IMR-90 (cell line): ENCODE measurements at places on chromosomes 5 and 9. TPM values are rescaled to one million over a fixed set of nuclear protein-coding genes. Genes with fewer than 3 reads are reported as not detected.

Gene CCL21
- total RNA-seq, result not detected in 2 replicates

DNA sequence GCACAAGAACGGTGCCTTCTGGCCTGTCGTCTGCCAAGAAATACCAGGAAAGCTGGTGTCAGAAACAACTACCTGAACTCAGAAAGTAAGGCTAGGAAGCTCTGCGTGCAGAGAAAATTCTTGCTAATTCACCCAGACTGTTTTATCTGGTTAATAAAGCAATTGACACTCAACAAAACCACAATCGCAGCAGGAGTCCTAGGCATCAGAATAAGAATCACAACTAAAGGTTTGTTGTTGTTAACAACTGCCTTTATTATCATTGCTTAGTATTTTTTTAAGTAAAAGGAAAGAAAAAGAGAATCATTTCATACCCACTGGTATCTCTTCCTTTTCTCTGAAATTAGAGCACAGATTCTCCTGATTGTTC lies 3.9 kb upstream of the ISL1 start:
- no peak overlapping the region for H3K27ac ChIP-seq
- H3K27me3 ChIP-seq, result peaks cover 52% of the 10 kb centered on the region
- H3K4me1 ChIP-seq, result no peaks in the 10 kb centered on the region
- H3K36me3 ChIP-seq, result no peaks in the 10 kb centered on the region
- H3K4me3 ChIP-seq, result no peak overlapping the region

DNA sequence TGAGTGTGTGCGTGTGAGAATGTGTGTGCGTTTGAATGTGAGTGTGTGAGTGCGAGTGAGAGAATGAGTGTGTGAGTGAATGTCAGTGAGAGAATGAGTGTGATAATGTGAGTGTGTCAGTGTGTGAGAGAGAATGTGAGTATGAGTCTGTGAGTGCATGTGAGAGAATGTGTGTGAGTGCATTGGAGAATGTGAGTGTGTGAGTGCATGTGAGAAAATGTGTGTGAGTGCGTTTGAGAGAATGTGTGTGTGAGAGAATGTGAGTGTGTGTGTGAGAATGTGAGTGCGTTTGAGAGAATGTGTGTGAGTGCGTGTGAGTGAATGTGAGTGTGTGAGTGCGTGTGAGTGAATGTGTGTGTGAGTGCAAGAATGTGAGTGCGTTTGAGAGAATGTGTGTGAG lies 39.0 kb upstream of the LHX2 start:
- no peak overlapping the region for H3K27ac ChIP-seq
- peaks cover 12% of the 10 kb centered on the region for H3K27me3 ChIP-seq
- H3K4me3 ChIP-seq, result no peak overlapping the region
- H3K36me3 ChIP-seq, result no peaks in the 10 kb centered on the region

GRCh38 chr9:128244837-128245231 lies 31.0 kb downstream of the GOLGA2 start:
- DNase-seq, result peak; percentile 86
- H3K27me3 ChIP-seq, result no peaks in the 10 kb centered on the region
- H3K4me1 ChIP-seq, result peaks cover 26% of the 10 kb centered on the region
- peak overlapping the region; percentile 47 for H3K4me3 ChIP-seq
- no peaks in the 10 kb centered on the region for H3K36me3 ChIP-seq

- DNase-seq, result no peak
- no peak overlapping the region for H3K27ac ChIP-seq
- no peaks in the 10 kb centered on the region for H3K36me3 ChIP-seq
- H3K4me3 ChIP-seq, result no peak overlapping the region
- H3K4me1 ChIP-seq, result no peaks in the 10 kb centered on the region
- no peaks in the 10 kb centered on the region for H3K27me3 ChIP-seq
These were observed 301.8 kb upstream of the CDH6 start for GRCh38 chr5:30891660-30892059.

Gene C9orf43
- 0.28 and 0.36 TPM in 2 replicates for total RNA-seq

GRCh38 chr5:55211184-55211874 lies 15.8 kb downstream of the MCIDAS start:
- no peaks in the 10 kb centered on the region for H3K36me3 ChIP-seq
- H3K4me1 ChIP-seq, result no peaks in the 10 kb centered on the region
- H3K27me3 ChIP-seq, result peaks cover 35% of the 10 kb centered on the region
- no peak overlapping the region for H3K4me3 ChIP-seq
- no peak overlapping the region for H3K27ac ChIP-seq

- no peak for DNase-seq
- no peaks in the 10 kb centered on the region for H3K27me3 ChIP-seq
- no peaks in the 10 kb centered on the region for H3K4me1 ChIP-seq
- H3K27ac ChIP-seq, result no peak overlapping the region
- H3K4me3 ChIP-seq, result no peak overlapping the region
These were observed 488.6 kb upstream of the PTGER4 start for GRCh38 chr5:40191150-40191549.

DNA sequence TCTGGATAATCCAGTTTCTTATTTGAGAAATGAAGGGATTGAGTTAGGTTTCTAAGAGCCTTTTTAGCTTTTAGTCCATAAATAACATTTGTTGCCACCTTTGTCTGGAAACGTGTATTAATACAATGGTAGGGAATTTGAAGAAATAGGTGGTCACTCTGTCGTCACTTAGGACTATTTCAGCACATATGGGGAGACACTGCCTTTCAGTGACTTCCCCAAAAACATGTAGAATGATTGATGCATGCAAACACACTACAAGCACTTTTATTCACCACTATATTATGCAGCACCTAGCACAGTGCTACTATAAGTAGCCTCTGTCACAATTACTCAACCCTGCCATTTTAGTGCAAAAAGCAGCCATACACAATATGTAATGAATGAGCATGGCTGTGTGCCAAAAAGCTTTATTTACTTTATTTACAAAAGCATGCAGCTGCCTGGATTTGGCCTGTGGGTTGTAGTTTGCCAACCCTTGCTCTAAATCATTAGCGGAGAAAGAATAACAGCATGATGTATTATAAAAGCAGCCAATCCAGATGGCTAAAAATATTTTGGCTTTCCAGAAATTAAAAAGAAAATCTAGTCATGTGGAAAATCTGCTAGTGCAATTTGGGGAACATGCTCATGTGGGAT lies 154.2 kb upstream of the HMHB1 start:
- DNase-seq, result no peak
- H3K4me1 ChIP-seq, result no peaks in the 10 kb centered on the region
- H3K27me3 ChIP-seq, result no peaks in the 10 kb centered on the region
- no peaks in the 10 kb centered on the region for H3K36me3 ChIP-seq
- no peak overlapping the region for H3K4me3 ChIP-seq
- H3K27ac ChIP-seq, result no peak overlapping the region

DNA sequence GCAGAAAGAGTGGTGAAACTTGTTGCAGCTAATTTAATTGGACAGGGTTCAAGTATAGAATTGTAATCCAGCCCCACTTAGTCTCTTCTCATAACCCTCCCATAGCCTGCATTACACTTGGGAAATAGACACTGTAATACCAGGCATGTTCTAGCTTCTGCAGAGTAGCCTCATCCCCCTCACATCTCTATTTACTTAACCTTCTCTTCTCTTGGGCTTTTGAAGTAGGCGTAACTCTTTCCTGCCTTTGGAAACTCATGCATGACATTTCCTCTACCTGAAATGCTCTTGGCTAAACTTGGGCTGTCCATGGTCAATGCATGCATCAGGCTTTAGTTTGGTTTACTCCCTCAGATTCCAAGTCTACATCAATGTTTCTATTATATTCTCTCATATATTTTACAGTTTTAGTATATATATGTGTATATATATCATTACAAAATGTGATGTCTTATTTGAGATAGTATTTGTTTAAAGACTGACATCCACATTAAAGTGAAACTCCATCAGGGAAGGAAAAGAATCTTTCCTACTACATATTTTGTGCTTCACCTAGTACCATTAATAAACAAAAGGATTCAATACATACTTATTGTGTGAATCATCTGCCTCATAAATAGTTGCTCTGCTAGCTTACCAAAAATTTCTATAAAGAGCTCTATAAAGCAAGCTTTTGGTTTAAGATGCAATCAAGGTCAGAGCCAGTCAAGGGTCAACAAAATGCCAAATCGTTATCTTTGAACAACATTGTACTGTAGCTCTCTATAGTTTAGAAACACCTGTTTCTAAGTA lies 1158.0 kb downstream of the MAT2B start:
- H3K27me3 ChIP-seq, result no peaks in the 10 kb centered on the region
- no peaks in the 10 kb centered on the region for H3K36me3 ChIP-seq
- H3K27ac ChIP-seq, result no peak overlapping the region
- no peak overlapping the region for H3K4me3 ChIP-seq

GRCh38 chr9:134916161-134916665 lies 1.5 kb downstream of the FCN1 start:
- H3K36me3 ChIP-seq, result no peaks in the 10 kb centered on the region
- H3K4me1 ChIP-seq, result no peaks in the 10 kb centered on the region
- H3K4me3 ChIP-seq, result no peak overlapping the region
- H3K27ac ChIP-seq, result no peak overlapping the region

- no peaks in the 10 kb centered on the region for H3K27me3 ChIP-seq
- no peak overlapping the region for H3K4me3 ChIP-seq
- no peaks in the 10 kb centered on the region for H3K36me3 ChIP-seq
- H3K27ac ChIP-seq, result no peak overlapping the region
- DNase-seq, result no peak
These were observed 29.8 kb downstream of the JAKMIP2 start for GRCh38 chr5:147752666-147753290.

Gene FREM1
- under 0.01 TPM in 1 of 2 replicates, not detected in the other for total RNA-seq

DNA sequence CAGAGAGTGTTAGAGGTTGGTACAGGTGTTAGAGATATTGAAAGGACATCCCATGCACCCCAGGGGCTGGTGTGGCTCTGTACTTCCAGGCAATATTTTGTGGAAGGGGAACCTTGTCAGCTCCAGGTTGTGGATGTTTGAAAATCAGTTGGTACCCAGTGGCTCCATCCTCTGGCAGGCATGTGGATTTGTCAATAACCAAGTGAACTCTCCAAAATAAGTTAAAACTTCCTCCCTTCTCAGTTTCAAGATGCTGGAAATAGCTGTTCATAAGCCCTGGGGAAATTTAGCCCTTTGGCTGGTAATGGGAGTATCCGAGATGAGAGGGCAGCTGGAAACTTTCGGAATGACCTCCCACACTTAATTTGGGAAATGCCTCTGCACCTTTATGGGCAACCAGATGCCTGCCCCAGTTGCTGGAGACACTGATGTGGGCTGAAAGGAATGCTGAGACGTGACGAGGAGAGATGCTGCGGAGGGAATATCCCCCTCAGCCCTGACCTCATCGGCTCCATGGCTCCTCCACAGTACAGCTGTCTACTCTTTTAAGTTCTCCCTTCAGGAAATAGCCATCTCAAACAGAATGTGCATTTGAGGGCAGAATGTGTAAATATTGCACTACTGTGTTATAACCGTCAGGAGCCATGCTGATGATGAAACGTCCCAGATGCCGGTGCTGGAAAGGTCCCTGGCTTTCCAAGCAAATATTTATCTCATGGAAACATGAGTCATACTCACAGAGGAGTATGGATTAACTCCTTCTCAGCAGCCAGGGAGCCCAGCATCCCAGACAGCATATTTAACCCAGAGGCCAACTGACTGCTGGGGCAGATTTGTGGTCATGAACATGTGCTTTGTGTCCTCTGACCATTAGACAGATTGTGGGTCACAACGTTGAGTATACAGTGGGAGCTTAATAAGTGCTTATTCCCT lies 29.5 kb downstream of the TGFBI start:
- H3K36me3 ChIP-seq, result peaks cover 76% of the 10 kb centered on the region
- H3K27ac ChIP-seq, result peak overlapping the region; percentile 87
- no peak overlapping the region for H3K4me3 ChIP-seq
- H3K27me3 ChIP-seq, result no peaks in the 10 kb centered on the region
- DNase-seq, result peak; percentile 100

GRCh38 chr9:103397868-103398600 lies 402.9 kb downstream of the CYLC2 start:
- H3K27me3 ChIP-seq, result no peaks in the 10 kb centered on the region
- no peaks in the 10 kb centered on the region for H3K36me3 ChIP-seq
- no peak overlapping the region for H3K4me3 ChIP-seq

Gene UAP1L1
- 2.3 and 2.5 TPM in 2 replicates for total RNA-seq

Gene SEC24A
- 28.1 and 31.7 TPM in 2 replicates for total RNA-seq

DNA sequence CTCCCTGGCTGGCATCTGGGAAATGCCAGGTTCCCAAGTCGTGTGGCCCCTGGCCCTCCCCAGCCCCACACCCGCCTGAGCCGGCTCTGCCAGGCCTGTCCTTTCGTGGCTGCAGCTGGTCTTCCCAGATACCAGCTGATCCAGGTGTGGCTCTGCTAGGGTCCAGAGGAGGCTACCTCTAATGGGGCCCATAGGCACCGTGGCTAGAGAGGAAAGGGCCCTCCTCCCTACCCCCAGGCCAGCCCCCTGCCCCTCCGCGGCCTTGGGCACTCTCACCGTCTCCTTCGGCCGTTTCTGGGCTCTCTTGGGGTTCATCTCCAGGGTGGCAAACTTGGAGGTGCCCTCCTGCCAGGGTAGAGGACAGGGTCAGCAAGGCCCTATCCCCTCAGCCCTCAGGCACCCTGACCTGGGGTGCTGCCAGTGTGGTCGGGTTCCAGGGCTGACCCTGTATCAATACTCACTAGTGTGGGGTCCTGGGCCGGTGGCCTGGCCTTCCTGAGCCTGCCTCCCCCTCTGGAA lies 17.0 kb downstream of the RALGDS start:
- H3K27ac ChIP-seq, result no peak overlapping the region
- no peaks in the 10 kb centered on the region for H3K27me3 ChIP-seq
- no peak overlapping the region for H3K4me3 ChIP-seq
- no peak for DNase-seq

Gene CATSPER3
- total RNA-seq, result under 0.01 TPM in 1 of 2 replicates, not detected in the other
